ENCODE measurements at places on chromosomes 2 and 18. TPM values are rescaled to one million over a fixed set of nuclear protein-coding genes. Genes with fewer than 3 reads are reported as not detected.

RABL2A gene
- 27.9 TPM for total RNA-seq

DNA sequence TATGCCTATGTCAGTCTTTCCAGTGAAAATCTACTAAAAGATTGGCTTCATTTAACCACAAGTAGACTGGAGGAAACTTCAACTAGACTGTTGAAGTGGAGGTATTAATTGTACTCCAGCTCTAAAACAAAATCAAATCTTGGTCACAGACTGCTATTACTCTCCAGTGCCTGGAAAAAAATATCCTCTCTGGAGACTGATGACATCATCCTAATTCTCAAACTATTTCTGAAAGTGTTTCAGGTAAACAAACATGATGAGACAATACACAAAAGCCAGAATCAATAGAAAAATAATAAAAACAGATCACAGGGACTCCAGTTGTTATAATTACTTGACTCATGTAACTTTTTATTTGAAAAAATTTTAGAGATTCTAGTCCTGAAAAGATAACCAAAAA is 87.7 kb upstream of the MYO3B start:
- H3K4me1 ChIP-seq: no peaks in the 10 kb centered on the region
- no peaks in the 10 kb centered on the region for H3K27me3 ChIP-seq
- H3K36me3 ChIP-seq: no peaks in the 10 kb centered on the region

DNA sequence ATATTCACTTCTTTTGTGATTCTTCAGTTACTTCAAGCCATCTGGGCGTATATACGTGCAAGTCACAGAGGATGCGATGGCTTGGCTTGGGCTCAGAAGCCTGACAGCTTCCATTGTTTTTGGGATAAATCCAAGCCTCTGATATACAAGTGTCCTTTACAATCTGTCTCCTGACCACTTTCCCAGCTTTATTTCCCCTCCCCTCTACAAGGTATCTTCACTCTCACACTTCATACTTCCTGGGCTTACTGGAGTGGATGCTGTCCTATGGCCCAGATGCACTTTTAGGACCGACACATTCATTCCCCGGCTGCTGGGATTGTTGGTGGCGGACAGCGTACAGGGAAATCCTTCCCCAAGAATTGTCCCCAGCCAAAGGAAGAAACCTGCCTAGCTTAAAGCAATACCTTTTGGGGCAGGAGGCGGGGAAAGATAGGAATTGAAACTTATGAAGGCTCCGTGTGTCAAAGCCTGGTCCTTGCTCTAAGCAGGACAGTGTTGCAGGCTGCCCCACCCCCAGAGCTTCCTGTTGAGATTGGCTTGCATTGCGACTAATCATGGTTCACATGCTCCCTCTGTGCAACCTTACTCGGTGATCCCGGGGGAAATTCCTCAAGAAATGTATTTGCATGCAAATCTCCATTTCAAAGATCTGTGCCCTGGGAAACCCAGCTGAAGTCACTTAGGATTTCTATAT is 802.9 kb upstream of the ID2 start:
- H3K27me3 ChIP-seq: no peaks in the 10 kb centered on the region
- DNase-seq: no peak
- no peak overlapping the region for H3K4me3 ChIP-seq

- H3K4me1 ChIP-seq: no peaks in the 10 kb centered on the region
- H3K4me3 ChIP-seq: no peak overlapping the region
- DNase-seq: no peak
- H3K36me3 ChIP-seq: no peaks in the 10 kb centered on the region
- H3K27ac ChIP-seq: no peak overlapping the region
Measured at GRCh38 chr18:79372461-79372860, 23.3 kb upstream of the NFATC1 start.

DNA sequence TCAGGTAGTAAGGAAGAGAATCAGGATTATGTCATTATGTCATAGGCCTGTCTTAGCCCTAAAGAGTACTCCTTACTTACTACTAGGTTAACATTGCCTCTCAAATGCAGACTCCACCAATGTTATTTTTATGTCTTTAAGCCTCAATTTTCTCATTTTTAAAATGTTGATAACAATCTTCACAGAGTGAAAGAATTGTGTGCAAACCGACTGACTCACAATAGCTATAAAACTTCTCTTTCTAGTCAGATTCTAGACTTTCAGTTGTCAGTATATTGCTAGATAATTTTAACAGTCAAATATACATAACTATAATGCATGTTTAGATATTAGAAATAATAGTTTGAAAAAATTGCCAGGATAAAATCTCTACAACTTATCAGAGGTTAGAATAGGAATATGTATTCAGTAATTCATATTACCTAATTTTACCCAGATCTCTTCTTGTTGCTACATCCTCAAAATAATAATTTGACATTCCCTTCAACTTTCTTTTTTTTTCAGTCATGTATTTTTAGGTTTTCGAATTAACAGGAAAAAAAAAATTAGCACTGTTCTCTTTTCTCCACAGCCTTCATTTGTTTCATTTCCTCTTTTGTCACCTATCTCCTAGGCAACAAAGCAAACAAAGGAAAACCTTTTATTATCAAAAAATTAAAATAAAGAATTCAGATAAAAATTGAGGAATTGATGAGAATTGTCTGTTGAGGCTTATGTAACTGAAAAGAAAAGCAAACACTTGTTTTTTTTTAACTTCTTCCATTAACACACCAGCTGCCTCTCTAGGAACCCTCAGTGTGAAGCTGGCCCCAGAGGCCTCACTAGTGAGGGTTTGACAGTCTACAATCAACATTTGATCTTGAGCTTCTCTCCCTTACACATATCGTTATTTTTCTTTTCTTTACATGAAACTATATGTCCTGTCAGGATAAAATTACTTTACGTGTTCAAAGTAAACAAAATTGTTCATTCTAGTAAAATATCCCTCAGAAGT is 279.0 kb downstream of the CALCRL start:
- H3K4me1 ChIP-seq: no peaks in the 10 kb centered on the region
- no peak overlapping the region for H3K27ac ChIP-seq
- DNase-seq: no peak
- H3K36me3 ChIP-seq: no peaks in the 10 kb centered on the region
- H3K4me3 ChIP-seq: no peak overlapping the region

GRCh38 chr18:7002107-7002506 is 115.5 kb downstream of the LAMA1 start:
- no peaks in the 10 kb centered on the region for H3K4me1 ChIP-seq
- no peak overlapping the region for H3K27ac ChIP-seq
- H3K4me3 ChIP-seq: no peak overlapping the region
- H3K27me3 ChIP-seq: no peaks in the 10 kb centered on the region
- DNase-seq: no peak

DNA sequence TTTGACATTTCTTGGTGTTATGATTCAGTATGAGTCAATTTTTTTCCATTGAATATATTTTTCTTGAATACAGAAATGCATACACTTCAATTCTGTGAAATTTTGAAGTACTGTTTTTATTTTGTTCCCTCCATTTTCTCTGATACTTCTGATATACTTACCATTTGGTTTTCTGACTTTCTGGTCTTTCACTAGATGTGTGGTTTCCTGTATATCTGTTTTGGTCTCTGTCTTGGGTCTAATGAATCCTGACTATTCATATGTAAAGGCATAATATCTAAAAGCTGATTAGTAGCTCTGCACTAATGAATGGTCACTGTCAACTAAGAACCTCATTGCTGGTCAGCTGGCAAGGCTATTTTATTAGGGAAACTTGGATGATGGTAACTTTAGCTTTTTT is 345.6 kb downstream of the GRB14 start:
- no peak overlapping the region for H3K27ac ChIP-seq
- no peak overlapping the region for H3K4me3 ChIP-seq
- no peak for DNase-seq
- no peaks in the 10 kb centered on the region for H3K27me3 ChIP-seq
- no peaks in the 10 kb centered on the region for H3K4me1 ChIP-seq
- no peaks in the 10 kb centered on the region for H3K36me3 ChIP-seq

SS18 gene
- total RNA-seq: 81.3 TPM

DNA sequence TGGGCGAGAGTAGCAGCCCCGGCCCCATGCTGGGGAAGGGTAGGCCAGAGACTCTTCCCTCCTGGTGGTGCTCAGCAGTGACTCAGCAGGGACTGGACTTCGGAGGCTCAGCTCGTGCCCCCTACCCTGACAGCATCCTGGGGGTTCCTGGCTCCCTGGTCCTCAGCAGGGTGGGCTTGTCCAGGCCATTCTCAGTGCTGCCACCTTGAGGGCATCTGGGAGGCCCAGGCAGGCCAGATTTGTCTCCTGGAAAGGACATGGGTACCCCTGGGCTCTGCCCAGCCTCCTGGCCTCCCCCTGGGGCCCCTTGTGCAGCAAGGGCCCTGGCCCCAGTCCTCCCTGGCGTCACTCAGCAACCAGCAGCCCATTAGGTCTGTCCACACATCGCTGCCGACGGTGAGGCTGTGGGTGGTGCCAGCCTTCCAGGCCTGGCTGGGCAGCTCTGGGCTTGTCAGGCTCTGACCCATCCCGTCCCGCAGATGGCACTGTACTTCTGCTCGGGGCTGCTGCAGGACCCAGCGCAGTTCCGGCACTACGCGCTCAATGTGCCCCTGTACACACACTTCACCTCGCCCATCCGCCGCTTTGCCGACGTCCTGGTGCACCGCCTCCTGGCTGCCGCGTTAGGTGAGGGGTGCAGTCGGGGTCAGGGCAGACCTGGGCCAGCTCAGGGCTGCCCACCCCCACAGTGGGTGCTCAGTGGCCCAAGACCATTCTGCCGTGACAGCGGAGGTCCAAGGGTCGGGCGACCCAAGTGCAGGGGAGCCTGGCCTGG is 45.0 kb upstream of the ALPP start:
- no peak overlapping the region for H3K27ac ChIP-seq
- H3K4me3 ChIP-seq: no peak overlapping the region
- H3K27me3 ChIP-seq: no peaks in the 10 kb centered on the region
- no peaks in the 10 kb centered on the region for H3K4me1 ChIP-seq

- no peaks in the 10 kb centered on the region for H3K27me3 ChIP-seq
- no peaks in the 10 kb centered on the region for H3K36me3 ChIP-seq
- no peak overlapping the region for H3K4me3 ChIP-seq
- no peak overlapping the region for H3K27ac ChIP-seq
Measured at GRCh38 chr18:31659576-31660177, 24.7 kb downstream of the B4GALT6 start.

DNA sequence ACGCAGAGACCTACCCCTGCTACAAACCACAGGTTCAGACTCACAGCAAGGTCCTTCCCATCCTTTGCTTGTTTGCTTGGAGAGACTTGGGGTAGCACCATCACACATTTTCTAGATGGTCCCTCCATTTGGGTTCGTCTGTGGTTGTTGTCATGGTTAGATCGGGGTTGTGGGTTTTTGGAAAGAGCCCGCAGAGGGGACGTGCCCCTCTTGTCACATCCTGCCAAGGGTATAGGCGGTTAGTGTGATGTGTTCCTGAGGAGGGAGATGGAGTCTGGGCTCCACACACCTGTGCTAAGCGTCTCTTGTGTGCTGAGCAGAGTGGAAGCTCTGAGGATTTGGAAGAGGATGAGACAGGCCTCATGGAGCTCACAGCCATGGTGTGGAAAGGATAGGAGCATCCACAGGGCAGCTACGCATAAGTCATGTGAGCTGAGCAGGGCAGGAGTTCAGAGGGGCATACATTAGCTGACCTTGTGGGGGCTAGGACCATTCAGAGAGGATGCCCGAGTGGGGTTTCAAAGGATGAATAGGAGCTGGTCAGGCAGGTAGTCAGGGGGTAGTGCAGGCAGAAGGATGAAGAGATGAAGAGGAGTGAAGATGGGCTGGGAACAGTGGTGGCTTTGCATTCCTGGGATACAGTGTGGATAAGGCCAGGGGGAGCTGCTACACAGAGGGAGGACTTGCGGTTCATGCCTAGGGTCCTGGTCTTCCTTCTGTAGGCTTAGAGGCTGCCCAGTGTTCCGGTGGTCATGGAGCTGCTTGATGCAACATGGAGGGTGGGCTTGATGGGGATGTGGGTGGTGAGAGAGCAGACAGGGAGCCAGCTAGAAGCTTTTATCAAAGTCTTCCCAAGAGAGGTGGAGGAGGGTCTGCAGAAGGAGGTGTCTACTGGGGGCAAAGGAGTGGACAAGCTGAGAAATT is 62.9 kb downstream of the ACKR3 start:
- no peak overlapping the region for H3K27ac ChIP-seq
- no peaks in the 10 kb centered on the region for H3K4me1 ChIP-seq
- peak; percentile 22 for DNase-seq
- no peaks in the 10 kb centered on the region for H3K27me3 ChIP-seq

GRCh38 chr2:112958428-112959108 is 19.2 kb upstream of the IL36G start:
- H3K27ac ChIP-seq: no peak overlapping the region
- H3K4me3 ChIP-seq: no peak overlapping the region
- no peaks in the 10 kb centered on the region for H3K4me1 ChIP-seq
- H3K27me3 ChIP-seq: no peaks in the 10 kb centered on the region
- DNase-seq: no peak

DNA sequence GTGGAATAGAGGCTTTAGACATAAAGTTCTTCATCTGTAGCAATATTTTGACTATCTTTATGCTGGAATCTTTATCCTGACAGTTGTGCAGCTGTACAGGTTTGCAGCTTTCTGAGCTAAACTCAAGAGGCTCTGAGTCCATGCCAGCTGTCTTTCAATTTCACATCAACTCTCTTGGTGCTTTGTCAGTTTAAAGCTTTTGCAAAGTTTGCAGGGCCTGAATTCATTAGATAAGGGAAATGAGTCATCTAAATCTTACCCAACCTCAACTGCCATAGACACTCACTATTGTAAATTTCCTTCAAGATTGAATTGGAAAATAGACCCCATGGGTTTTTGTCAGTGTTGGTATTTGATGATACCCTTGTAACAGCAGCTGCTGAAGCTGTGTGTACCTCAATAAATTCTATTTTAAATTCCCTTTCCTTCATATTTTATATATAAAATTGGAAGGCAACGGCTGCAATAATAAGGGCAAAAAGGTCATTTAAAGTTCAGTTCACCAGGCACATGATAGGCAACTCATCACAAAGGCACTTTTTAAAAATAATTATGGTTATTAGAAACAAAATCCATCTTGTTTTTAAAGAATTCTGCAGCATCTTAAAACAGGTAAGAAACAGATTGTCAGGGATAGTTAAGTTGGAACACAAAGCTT is 169.9 kb upstream of the SLC39A10 start:
- H3K36me3 ChIP-seq: no peaks in the 10 kb centered on the region
- H3K27me3 ChIP-seq: no peaks in the 10 kb centered on the region
- no peaks in the 10 kb centered on the region for H3K4me1 ChIP-seq

AFF3 gene
- 15.7 TPM for total RNA-seq

DNA sequence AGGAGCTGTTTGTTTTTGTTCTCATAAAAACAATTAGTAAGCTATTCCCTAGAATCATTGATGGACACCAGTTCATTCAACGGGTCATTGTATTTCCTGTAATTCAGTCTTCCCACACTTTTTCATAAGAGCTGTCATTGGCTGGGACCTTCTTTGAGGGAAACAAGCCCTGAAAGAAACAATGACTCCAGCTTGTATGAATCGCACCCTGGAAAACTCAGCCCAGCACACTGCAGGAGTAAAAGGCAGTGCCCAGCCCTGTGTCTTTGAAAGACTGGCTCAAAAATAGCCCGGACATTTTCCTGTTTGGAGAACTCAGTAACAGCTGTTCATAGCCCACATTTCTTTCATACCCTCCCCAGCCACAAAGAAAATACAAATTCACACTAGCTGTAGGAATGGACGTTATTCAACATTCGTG is 81.5 kb downstream of the NCKAP5 start:
- peaks cover 3% of the 10 kb centered on the region for H3K4me1 ChIP-seq
- no peak overlapping the region for H3K4me3 ChIP-seq
- no peaks in the 10 kb centered on the region for H3K27me3 ChIP-seq
- H3K36me3 ChIP-seq: no peaks in the 10 kb centered on the region
- DNase-seq: no peak
